CD4-positive, CD25-positive, alpha-beta regulatory T cell (primary cell): ENCODE measurements at places on chromosomes 4 and X. TPM values are rescaled to one million over a fixed set of nuclear protein-coding genes. Genes with fewer than 3 reads are reported as not detected.

The RBM47 gene
- 1.5 TPM for total RNA-seq

The ADGRG4 gene
- total RNA-seq, result not detected

The FAM149A gene
- 1.1 TPM for total RNA-seq

The FRMPD4 gene
- not detected for total RNA-seq

The TSPAN6 gene
- total RNA-seq, result 0.17 TPM

The SPANXB1 gene
- not detected for total RNA-seq

The CCKAR gene
- total RNA-seq, result not detected

The GSX2 gene
- total RNA-seq, result not detected

The GUCY1B1 gene
- 2.5 TPM for total RNA-seq
